Right renal cortex interstitium (tissue), 3 donors: ENCODE measurements at places on chromosomes 1 and 21.

DNA sequence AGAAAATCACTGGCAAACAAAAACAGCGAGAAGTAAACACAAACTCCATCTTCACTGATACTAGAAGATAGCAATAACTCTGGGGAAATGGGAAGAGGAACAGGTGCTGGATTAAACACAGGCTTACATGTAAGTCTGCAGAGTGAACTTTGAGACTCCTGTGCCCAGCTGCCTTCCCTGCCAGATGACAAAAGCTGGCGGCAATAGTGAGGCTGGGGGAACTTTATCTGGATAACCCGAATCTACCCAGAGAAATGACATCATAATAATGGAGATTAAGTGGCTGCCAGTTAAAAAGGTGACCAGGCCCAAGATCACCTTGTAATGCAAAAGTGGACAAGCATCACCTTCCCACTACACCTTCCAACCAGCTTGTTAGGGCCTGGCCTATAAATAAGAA is 184.5 kb downstream of the CHRM3 start:
- no peak for DNase-seq

DNA sequence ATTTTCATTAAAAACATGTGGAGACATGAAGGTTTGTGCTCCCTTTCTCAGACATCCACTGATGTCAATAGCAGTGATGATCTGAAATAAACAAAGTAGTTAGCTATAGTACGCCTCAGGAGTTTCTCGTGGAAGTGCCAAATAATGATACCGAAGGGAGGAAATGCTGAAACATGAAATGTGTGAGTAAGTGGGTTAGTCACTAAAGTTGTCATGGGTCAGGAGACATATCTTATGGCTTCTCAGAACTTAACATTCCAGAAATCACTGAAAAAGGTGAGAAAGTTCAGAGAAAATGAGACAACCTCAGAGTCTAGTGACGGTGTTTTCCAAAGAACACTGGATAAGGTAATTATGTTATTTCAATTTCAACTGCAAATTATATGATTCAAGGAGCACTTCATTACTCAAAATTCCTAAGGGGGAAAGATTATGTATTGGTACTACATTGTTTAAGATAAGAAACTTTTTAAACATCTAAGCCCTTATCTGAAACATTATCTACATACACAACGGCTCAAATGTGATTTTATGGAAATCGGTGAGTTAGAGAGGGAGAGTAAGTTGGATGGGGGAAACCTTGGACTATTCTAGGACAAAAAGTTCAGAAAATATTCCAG is 20.6 kb downstream of the NIBAN1 start:
- DNase-seq: no peak

DNA sequence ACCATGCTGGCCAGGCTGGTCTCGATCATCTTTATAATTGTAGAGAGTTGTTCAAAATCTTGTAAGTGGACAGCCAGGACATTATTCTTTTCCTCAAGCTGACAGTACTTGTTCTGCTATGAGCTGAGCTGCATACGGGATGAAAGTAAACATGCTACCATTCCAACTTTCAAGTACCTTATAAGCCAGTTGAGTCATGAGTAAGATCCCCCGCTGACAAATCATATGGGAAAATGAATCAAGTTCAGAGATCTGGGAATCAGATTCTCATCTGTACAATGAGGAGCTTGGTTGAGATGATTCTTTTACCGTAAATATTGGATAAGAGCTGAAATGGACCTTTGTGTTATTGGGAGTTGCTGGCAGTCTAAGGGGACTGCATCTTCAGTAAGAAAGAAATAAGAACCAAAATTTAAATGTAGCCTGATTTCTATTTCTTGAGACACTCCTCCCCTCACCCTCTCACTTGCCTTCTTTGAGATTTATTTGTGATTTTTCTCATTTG is 62.7 kb downstream of the CENPF start:
- DNase-seq: no peak

DNA sequence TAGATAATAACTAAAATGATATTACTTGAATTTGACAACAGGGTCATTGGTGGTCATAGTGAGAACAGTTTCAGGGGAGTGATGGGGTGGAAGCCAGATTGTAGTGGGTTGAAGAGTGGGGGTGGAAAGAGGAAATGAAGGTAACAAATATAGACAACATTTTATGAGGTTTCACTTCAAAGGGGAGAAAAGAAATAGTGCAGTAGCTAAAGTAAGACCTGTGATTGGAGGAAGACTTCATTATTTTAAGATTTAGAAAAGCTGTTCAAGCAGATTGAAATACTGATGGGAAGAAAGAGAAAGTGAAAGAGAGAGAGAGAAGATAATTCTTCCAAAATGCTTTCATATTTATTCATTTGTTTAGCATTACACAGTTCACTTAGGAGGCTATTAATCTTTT is 52.0 kb upstream of the KCNA3 start:
- no peak for DNase-seq

GRCh38 chr21:44353191-44353970 is at the start of gene TRPM2:
TRPM2 (plus strand) TSS chr21:44353621; CDS start chr21:44353701, 80 bp downstream.
- no peak for DNase-seq

DNA sequence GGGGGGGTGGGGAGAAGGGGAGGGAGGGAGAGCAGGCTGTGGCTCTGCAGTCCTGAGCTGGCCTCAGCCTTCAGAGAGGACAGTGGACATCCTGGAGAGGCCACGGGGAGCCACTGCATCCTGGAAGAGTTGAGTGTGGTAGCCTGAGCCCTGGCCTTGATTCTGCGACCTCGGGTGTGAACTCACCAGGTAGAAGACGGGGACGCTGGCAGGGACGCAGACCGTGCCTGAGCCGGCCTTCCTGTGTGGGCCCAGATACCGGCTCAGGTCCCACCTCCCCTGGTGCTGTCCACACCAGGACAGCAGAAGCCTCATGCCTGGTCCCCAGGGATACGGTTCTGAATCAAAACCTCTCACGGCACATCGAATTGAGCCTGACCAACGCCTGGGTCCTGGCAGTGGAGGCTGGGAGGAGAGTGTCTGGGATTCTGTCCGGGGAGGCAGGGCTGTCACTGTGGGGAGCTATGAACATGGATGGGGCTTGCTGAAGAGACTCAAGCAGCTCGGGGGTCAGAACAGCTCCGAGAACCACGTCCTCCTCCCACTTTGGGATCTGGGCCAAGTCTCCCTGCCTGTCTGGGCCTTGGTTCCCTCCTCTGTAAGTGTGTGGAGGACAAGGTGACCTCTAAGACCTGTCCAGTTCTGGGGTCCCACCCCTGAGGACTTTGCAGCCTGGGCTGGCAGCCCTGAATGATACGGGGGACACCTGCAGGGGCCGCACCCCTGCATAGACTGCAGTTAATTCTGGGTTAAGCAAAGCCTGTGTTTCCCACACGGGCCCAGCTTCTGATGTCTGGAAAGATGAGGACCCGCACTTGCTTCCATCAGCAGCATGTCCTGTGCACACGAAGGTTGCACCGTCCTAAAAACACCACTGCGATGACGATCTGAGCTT is 30.4 kb downstream of the RRP1 start:
- DNase-seq: no peak

GRCh38 chr1:20028726-20029125 is 41.3 kb upstream of the PLA2G5 start:
- no peak for DNase-seq

DNA sequence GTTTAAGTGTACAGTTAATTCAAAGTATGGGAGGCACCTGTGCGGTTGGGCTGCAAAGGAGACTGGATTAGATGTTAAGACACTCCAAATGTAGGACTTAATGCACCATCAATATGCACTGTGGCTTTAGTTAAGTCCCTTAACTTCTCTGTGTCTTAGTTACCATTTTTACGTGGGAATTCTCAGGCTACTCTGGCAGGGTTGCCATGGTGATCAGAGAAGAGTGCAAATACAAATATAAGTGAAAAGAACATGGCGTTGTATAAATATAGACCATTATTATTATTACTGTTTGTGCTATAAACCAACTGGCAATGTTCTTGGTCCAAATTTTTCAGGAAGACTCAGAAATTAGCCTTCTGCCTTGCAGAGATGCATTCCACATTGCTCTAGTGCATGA is 595.6 kb downstream of the NPHP4 start:
- no peak for DNase-seq

DNA sequence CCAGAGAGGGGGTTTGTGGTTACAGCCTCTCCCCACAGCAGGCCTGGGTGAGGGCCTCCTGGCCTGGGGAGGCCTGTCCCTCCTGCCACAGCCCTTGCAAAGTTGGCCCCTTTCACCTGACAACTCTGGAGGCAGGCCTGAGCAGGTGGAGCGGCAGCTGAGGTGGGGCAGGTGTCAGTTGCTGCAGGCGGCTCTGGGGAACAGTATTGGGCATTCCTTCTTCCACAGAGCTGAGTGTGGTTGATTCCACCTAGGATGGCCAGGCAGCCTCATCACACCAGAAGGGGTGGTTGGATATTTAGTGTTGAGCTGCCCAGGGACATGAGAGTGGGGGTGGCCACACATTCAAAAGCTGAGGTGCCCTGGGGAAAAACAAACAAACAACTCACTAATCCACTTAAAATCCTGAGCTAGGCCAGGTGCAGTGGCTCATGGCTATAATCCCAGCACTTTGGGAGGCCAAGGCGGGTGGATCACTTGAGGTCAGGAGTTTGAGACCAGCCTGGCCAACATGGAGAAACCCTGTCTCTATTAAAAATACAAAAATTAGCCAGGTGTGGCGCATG is 31.1 kb downstream of the PIGP start:
- no peak for DNase-seq

- DNase-seq: no peak
Observed at GRCh38 chr1:93995837-93996536, 86.8 kb upstream of the GCLM start.

- DNase-seq: no peak
Observed at GRCh38 chr1:206863266-206863665, 2.2 kb upstream of the IL20 start.

DNA sequence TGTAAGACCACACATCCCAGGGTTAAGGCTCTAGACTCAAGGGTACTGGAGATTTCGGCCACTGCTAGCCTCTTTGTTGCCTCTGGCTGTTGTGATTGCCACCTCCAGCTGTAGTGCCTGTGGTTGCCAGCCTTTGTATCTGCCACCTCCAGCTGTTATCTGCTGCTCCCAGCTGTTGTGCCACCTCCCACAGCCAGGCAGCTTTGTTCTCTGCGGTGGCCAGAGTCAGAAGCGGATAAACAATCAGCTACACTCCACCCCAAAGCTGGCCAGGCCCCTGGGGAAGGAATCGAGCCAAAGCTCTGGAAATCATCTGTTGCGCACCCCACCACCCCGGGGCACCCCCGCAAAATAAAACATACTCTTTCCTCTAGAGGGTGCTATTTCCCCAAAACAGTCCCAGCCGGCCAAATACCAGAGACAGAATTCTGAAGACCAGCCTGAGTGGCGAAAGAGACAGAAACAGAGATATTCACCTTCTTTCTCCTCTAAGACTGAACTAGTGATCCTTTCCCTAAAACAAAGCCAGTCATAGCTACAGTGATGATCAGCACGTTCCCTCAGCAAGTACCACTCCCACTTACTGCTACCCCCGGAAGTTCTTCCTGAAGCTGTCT is 14.8 kb upstream of the PIGM start:
- DNase-seq: no peak

DNA sequence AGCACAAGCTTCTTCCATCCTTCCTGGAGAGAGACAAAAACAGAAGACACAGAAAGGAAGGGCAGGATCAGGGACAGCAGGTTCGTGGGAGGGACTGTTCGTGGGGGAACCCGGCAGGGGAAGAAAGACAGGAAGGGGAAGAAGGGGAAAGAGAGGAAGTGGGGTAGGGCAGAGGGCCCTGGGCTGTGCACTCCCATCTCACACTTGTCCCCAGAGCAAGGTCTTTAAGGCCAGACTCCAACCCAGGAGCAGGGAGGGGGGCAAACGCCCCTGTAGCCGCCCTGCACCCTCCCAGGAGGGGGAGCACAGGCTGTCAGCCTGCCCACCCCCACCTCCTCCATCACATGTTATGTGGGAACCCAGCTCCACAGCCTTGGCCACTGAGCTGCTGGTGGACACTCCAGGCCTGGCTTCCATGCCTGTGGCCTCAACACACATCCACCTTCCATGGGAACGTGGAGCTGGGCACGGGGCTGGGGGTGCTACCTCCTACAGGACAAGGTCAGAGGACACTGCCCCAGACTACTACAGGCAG is 9.3 kb downstream of the SLC19A1 start:
- DNase-seq: no peak

- DNase-seq: no peak
Observed at GRCh38 chr1:59985911-59986515, 59.4 kb upstream of the CYP2J2 start.

GRCh38 chr1:25821630-25822091 is 1.9 kb downstream of the MTFR1L start:
- DNase-seq: no peak

DNA sequence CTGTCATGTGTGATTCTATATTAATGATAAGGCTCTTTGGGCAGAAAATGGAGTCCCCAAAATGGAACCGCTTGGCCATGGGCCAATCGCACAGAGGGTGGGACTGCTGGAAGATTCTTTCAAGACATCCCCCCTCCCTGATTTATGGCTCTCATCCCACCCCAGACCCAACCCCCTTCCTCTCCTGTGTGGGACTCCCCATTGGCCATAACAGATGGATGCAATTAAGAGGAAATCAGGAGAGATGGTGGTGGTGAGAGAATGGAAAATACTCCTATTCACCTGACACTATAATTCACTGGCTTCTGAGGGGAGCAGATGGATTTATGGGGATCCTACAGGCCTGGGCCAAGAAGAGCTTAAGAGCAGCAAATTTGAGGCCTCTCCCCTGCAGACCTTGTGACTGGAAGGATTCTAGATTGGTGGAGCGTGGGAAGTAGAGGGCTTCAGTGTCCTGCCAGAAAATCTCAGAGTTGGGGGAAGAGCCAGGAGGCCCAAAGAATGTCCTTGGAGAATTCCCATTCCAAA is 1.7 kb downstream of the IGFN1 start:
- DNase-seq: no peak

DNA sequence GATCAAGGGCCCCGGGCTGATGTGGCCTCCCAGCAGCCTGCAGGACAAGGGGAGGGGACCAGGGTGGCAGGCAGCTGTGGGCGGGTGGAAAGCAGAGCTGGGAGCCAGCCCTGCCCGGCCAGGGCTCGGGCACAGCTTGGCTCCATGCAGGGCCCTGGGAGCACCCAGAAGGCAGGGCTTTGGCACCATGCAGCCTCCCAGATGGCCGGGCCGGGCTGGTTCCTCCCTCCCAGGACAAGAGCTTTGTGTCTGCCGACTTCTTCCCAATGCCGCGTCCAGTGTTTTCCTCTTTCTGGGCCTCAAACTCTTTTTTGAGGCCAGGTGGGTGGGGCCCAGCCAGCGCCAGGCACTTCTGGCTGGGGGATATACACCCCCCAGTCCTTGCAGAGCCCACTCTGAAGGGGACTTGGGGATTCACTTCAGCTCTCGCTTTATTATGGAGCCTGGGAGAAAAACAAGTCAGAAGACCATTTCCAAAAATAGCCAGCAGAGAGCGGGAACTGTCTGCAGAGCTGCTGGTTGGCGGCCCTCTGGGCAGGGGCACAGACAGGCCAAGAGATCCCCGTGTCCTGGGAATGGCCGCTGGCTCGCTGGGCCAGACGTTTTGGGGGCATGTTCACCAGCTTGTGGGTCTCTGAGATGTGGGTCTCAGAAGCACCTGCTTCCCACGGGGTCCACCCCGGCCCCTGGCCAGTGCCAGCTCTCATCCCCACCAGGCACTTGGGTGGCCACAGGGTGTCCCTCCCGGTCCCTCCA is 103.8 kb upstream of the ARHGEF16 start:
- DNase-seq: no peak

GRCh38 chr1:47443530-47444296 is 5.9 kb downstream of the FOXD2 start:
- DNase-seq: no peak
